Mesendoderm (in vitro differentiated cells): ENCODE measurements at places on chromosomes 1 and 21.

DNA sequence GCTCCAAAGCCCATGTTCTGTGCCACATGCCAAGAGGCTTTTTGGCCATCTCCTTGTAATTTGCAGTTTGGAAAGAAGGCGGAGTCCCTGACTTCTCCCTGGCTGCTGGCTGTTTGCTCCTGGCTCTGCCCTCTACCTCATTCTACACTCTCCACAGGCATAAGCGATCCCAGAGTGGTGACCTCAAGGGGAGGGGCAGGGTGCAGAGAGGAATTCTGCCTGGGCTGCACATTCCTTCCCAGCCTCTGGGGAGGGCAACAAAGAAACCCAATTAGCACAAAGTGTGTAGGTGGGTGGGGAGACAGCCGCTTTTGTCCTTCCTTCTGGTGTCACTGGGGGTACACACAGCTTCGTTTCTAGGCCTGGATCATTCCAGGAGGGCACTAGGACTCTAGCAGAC lies 95.3 kb downstream of the HIVEP3 start:
- peak; percentile 95 for DNase-seq

DNA sequence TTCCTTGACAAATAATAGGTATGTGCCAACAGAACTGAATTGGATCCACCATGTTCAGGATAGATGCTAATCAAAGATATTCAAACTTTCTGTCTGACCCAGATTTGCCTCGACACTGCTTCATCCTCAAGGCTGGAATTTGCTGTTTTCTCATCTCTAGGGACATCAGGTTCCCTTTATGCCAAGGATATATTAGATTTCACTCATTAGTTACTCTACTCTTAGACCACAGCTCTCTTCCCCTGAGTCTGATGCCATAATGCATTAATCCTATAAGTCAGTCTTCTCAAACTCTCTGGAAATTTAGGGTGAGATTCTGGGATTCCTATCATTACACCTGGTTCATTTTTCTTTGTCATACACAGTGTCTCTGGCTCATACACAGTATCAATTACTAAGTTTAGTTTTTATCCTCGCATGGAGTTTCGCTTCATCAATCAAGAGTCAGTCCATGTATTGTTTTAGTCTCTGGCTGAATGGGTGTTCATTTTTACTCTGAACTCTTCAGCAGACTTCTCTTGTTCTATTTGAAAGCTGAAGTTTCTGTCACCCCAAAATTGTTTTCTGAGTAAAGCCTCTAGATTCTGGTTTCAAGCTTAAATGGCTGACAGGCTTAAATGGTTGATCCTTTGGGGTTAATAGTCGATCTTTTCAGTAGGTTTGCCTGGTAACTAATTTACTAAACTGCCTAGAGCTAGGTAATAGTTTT lies 9.3 kb upstream of the DCAF6 start:
- DNase-seq, result no peak

GRCh38 chr1:92306020-92306419 lies 7.2 kb downstream of the RPAP2 start:
- no peak for DNase-seq

- peak; percentile 73 for DNase-seq
These were observed 22.1 kb upstream of the NEXN start for GRCh38 chr1:77866296-77866695.

GRCh38 chr21:29230551-29231261 lies 68.0 kb upstream of the BACH1 start:
- no peak for DNase-seq

DNA sequence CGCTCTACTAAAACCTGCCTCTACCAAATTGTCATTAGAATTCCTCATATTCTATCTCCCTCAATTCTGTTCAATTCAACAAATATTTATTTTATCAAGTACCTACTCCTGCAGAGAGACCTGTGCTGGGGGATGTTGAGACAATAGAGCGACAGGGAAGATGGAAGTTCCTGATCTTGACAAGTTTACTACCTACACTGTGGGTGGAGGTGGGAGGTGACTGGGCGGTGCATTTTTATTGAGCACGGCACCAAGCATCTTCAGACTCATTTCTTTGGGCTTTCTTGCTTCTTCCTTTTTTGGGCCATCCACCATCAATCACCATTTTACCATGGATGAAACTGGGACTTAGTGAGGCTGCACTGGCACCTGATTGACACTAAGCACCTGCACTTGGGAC lies 61.3 kb downstream of the KIRREL1 start:
- no peak for DNase-seq

GRCh38 chr21:46160907-46161632 lies 5.7 kb upstream of the FTCD start:
- no peak for DNase-seq

GRCh38 chr1:162626094-162626493 lies 6.2 kb upstream of the DDR2 start:
- no peak for DNase-seq

DNA sequence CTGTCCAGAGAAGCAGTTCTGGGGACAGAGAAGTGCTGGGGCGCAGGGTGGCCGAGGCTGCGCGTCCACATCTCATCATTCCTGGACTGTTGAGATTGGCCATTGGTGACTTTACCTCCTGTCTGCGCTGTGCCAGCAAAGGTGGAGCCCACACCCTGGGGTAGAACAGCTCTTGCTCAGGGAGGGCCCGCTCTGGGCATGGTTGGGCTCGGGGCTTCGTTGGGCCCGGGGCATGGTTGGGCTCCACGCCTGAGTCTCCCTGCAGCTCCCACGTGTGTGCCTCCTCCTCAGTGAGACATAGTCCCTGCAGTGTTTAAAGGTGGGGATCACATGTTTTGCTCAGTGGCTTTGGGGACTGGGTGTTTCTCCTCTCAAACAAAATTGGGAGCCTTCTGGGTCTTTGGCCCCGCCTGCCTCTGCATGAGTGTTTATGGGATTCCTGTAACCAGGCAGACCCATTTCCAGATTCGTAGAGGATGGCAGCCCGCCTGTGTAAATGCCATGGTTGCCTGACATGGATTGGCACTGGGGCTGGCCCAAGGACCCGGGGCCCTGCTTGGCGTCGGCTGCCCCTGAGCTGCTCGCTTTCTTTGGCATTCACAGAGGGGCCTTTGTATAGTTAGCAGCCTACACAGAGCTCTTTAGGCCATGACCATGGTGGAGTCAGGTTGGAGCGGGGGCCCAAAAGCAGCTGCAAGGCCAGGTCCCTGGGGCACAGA lies 104.6 kb downstream of the TLR5 start:
- peak; percentile 26 for DNase-seq

DNA sequence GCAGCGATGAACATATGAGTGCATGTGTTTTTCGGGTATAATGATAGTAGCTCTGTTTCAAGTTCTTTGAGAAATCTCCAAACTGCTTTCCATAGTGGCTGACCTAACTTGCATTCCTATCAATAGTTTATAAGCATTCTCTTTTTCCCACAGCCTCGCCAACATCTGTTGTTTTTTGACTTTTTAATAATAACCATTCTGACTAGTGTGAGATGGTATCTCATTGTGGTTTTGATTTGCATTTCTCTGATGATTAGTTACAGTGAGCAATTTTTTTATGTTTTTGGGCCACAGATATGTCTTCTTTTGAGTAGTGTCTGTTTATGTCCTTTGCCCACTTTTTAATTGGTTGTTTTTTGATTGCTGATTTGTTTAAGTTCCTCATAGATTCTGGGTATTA lies 10.6 kb upstream of the RUNX1 start:
- no peak for DNase-seq

- DNase-seq, result peak; percentile 56
These were observed 407 bp downstream of the IGSF3 start for GRCh38 chr1:116667078-116667574.

GRCh38 chr1:76868916-76869315 lies 1.6 kb downstream of the ST6GALNAC5 start:
- DNase-seq, result peak; percentile 40

DNA sequence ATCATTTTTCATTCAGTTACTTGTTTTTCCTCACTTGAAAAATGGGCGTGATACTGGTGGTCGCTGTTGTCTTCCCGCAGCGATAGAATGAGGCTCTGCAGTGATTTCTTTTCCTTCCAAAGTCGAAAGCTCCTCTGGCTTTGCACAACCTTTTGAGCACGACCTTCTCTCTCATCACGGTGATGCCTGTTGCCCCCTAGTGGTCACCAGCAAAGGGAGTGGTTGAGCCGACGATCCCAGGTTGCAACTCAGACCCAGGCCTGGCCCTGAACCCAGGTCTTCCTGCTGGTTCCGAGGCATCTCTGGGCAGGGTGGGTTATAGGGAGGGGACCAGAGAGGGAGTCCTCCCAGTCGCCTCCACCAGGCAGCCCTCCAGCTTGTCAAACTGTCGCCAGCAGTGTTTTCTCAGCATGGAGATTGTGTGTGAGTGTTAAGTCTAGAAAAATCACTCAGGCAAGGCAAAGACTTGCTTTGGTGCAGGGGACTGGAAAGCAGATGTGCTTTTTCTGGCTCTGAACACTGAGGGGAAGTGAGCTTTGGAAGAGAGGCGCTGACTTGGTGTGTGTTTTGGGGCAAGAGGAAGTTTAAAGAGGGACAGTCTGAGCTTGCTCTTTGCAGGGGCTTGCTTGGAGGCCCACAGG lies 285.3 kb downstream of the CAMTA1 start:
- peak; percentile 86 for DNase-seq

GRCh38 chr1:166350490-166350889 lies 183.7 kb upstream of the FAM78B start:
- no peak for DNase-seq
